ENCODE measurements at places on chromosomes 1 and 21.

GRCh38 chr1:30809514-30810263 is 52.1 kb upstream of the LAPTM5 start:
- peak; percentile 96 for ATAC-seq

DNA sequence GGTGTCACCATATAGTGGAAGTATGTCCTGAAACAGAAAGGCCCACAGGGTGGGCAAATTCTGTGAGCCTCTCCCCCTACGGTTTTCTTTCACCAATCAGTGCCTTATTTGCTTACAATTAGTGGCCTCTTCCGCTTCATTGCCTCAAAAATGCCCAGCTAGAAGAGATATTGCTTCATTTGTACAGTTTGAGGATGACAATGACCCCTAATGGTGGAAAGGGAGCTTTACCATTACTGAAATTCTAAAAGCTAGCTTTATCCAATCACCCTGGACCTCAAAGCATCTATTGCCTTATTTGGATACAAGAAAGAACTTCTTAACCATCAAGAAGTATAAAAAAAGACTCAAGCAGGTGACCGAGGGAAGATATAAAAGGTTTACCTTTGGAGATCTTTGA is 49.6 kb downstream of the LRRC71 start:
- 0 out of 3 replicates have a peak, but pooled peaks have one; percentile 39 for ATAC-seq

DNA sequence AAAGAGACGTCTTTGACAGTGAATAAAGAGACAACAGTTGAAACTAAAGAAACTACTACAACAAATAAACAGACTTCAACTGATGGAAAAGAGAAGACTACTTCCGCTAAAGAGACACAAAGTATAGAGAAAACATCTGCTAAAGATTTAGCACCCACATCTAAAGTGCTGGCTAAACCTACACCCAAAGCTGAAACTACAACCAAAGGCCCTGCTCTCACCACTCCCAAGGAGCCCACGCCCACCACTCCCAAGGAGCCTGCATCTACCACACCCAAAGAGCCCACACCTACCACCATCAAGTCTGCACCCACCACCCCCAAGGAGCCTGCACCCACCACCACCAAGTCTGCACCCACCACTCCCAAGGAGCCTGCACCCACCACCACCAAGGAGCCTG is 68.5 kb downstream of the TPR start:
- ATAC-seq: no peak

DNA sequence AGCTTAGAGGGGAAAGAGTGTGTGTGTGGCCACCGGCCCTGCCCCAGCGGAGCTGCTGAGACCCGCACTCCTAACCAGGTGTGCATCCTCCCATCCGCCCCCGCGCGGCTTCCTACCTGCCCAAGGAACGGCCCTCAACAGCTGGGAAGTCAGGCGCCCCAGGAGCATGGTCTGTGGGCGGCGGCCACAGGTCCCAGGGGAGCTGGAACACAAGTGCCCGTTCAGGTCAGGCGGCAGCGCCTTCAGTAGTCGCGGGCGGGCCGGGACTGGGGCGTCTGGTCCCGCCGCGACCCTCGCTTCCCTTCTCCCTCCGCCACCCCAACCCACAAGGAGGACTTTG is 448 bp downstream of the AURKAIP1 start:
- ATAC-seq: peak; percentile 1

DNA sequence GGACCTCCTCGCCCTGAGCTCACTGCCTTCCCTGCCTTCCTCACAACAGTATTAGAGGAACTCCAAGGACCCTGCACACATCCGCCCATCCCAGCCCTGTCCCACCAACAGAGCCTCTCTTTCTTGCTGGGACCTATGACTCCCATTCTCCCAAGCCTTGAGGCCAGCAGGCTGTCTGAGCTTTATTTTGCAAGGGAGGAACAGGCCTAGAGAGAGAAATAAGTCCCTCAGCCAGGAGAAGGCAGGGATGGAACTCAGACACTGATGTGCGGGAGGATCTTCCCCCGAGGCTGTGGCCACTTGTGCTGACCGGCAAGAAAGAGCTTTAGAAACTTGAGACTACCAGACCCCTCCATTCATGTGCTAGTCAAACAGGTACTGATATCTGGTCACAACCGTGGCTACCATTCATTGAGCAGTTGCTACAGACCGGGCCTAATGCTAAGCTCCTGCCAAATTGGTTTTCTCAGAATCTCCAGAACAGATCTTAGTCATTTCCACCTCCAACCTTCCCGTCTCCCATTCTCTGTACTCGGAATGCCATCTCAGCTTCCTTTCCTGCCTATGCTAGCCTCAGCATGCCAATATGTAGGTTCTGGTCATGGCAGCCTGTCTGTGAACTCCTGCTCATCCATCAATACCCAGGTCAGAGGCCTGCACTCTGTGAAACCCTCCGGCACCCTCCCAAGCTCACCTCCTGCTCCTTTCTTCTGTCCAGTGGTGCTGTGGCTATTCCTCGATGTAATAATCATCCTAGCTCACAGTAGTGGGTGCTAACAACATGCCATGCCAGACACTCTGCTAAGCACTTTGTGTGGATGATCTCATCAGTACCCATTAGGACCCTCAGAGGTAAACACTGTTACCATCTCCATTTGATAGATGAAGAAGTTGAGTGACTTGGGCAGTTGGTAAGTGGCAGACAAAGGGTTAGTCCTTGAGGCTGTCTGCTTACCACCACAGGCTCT is 3.8 kb downstream of the TMEM54 start:
- no peak for ATAC-seq

GRCh38 chr1:7366286-7366954 is 404.7 kb upstream of the VAMP3 start:
- no peak for ATAC-seq

- ATAC-seq: peak; percentile 92
Observed at GRCh38 chr1:147890177-147890790, 12.3 kb upstream of the GJA8 start.

- ATAC-seq: no peak
Observed at GRCh38 chr1:233700338-233700737, 86.4 kb downstream of the KCNK1 start.

GRCh38 chr1:87715052-87715451 is 386.4 kb downstream of the LMO4 start:
- no peak for ATAC-seq

DNA sequence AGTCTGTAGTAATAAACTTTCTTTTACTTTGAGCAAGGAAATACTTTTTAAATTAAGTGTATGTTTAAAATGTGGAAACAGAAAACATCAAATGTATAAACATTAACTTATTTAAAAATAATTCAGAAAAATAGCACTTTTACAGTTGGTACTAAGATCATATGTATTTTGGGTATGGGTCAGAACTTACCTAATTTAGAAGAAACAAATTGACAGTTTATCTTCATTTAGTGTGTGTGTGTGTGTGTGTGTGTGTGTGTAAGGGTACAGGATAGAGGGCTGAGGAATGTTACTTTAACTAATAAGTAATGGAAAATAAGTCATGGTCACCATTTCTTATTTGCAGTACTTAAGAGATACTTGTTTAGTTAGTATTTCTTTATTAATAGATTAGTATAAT is 3.3 kb downstream of the MAN1A2 start:
- no peak for ATAC-seq

DNA sequence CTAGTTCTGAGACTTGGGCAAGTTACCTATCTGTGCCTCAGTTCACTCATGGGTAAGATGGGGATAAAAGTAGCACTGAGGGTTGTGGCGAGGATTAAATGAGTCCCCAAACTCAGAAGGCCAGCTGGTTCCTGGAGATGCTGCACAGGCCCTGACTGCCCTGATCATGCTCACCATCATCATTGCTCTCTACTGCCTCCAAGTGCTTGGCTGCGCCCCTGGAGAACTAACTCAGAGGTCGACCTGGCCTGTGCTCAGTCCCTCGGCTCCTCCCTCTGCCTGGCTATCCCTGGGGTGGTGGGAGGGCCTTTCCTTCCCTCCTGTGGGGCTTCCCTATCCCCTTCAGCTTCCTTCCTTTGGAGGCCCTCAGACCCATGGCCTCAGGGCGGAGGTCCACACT is 5.6 kb downstream of the SLC5A9 start:
- no peak for ATAC-seq

GRCh38 chr1:162475539-162476185 is 22.0 kb upstream of the UHMK1 start:
- no peak for ATAC-seq

DNA sequence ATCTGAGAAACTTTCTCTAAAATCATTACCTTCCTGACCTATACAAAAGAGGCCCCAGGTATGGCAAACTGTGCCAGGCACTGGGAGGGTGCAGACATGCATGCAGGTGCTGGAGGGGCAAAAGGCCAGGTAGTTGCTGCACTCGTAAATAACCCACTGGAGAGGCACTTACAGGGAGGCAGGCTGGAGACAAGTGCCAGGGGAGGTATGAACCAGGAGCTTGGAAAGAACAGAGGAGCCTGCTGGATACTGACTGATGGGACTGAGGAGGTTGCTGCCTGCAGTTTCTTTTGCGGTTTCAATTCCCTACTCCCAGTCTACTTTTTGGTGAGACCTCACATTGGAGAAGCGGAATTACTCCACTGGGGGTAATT is 113.9 kb downstream of the DSCAM start:
- no peak for ATAC-seq

GRCh38 chr1:159005676-159006075 is 4.0 kb upstream of the IFI16 start:
- peak; percentile 4 for ATAC-seq

DNA sequence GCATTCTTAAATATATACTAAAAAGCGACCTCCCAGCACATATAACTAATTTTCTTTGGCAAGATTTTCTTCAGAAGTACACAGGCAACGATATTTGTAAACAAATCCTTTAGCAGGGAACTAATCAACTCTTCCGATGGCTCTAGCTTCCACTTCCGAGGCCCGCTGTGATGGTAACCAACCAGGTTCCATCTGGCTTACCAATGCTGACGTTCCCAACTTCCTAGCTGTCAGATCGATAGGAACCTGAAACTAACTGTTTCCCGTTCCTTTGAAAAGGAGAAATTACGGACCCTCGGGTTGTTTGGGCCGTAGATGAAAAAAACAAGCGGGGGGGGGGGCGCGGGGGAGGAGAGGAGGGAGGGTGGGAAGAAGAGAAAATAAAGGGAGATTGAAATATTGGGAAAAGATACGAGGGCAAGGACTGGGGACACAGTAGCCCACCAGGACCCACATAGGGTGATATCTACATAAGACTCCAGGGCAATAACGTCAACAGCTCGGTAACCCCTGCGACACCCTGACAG is 513 bp downstream of the GTF2B start:
- peak; percentile 77 for ATAC-seq

DNA sequence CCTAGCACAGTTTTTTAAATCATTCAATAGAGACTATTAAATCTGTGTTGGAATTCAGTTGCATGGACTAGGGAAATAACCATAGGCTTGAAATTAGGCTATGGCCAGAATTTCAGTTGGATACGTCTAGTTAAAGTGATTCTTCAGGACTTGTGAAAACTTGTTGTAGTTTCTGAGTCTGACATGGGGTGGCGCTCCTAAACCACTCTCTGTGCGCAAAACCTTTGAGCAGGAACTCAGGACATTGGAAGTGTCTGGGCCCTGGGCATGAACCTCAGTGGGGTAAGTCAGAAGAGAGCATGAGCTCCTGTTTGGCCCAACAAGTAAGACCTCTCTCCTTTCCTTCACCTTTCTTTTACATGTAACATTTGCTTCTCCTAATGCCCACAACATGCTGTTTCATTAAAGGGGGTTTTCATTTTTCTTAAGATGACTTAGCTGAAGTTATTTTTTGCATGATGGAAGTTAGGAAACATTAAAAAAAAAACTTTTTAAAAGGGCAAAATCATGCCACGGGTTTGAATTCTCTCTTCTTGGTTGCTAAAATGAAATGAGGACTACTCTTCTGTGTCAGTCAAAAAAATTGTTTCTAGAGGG is 17.1 kb upstream of the CCDC190 start:
- ATAC-seq: peak; percentile 87

DNA sequence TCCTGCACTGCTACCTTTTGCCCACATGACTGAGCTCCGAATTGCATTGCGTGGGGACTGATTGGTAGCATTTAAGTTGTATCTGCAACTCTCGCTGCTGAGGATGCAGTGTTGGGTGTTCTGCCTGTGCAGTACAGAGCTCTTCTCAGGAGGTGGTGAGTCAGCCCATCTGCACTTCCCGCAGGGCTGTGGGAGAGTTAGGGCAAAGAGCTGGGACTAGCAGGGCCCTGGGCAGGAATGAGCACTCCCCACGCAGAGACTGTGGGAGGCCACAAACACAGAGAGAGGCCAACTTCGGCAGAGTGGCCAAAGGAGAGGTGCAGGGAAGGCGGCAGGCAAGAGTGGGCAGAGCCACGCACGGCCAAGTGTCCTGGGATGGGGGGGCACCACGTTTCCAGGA is 244.7 kb downstream of the SIPA1L2 start:
- ATAC-seq: peak; percentile 90

GRCh38 chr1:38611664-38612211 is 247.8 kb downstream of the RRAGC start:
- ATAC-seq: no peak

DNA sequence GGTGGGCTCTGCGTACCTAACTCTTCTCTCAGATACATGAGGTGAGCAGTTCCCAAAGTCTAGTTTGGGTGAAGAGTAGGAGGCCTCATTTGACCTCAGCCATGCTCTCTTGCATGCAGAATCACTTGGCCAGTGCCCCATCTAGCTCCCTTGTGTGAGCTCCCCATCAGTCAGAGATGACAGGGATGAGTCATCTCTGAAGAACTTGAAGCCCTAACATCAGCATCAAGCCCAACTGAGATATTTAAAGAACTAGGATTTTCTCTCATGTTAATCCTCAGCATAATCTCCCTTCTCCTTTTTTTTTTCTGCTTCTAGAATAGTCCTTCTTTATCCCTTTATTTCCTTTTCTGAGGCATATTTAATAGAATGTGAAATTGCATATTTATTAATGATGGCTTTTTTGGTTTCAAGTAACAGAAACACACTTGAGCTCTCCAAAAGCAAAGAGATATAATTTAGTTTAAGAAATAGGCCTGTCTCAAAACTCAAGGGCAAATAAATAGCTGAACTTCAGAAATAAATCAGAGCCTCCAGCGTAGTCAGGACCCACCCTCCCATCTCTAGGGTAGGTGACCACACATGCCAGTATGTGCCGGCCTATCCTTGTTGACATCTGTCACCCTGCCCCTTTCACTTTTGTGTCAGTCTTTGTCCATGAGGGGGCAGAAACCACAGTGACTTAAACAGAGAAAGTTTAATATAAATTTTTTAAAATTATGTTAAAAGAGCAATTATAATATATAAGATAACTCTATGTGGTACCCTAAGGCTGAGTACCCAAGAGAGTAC is 112.3 kb downstream of the TSEN15 start:
- peak; percentile 70 for ATAC-seq

DNA sequence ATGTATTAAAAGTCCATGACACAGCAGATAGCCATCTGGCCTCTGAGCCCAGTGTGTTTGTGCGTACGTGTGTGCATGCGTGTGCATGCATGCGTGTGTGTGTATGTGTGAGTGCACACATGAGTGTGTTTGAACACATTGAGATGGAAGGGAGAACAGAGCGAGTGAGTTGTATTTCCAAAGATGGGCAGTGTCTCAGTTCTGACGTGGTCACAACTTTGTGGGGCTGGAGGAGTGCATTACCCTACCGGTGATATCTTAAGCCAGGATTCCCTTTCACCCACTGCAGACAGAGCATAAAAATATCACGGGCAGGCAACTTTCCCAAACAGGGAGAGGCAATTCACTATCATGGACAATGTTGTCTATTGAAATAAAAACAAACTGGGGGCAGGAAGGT is 27.8 kb downstream of the IRF2BP2 start:
- ATAC-seq: no peak

GRCh38 chr1:204261746-204262505 is 48.1 kb upstream of the GOLT1A start:
- no peak for ATAC-seq
